Stimulated activated CD8-positive, alpha-beta memory T cell treated with anti-CD3 and anti-CD28 coated beads, Interleukin-12 subunit alpha, Interleukin-12 subunit beta, amount 100 ng/mL, for 1 hour (primary cell): ENCODE measurements at places on chromosomes 16 and 17.
A peak's percentile ranks its signal among the peaks of the same experiment; 100 is the strongest.

DNA sequence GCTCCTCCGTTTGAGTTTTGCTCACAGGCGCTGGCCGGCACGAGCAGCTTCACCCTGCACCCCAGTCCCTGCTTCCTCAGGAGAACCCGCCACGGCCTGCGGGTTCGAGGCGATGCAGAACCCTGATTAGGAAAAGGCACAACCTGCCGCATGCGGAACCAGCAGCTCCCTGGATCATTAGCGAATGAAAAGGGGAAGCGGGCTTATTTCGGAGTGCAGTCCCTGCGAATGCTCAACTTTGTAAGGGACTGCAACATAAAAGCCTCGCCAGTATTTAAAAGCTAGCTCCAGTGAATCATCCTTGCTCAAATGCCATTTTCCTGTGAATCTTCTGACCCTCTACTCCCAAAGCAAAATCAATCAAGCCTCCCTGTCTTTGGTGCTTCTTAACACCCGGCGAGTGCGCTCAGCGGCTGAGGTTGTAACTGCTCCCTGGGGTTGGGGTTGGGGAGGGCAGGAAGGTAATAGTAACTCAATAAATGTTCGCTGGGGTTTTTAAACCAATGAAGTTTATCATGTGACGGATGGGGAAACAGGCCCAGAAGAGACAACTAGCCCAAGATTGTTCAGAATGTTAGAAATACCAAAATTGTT, 678 bp upstream of the AKAP10 start:
- no peak for DNase-seq

- DNase-seq, result no peak
These were observed 7.5 kb downstream of the ZNHIT3 start for GRCh38 chr17:36493956-36494355.

GRCh38 chr17:34408439-34408838, 45.4 kb upstream of the CCL1 start:
- DNase-seq, result no peak

DNA sequence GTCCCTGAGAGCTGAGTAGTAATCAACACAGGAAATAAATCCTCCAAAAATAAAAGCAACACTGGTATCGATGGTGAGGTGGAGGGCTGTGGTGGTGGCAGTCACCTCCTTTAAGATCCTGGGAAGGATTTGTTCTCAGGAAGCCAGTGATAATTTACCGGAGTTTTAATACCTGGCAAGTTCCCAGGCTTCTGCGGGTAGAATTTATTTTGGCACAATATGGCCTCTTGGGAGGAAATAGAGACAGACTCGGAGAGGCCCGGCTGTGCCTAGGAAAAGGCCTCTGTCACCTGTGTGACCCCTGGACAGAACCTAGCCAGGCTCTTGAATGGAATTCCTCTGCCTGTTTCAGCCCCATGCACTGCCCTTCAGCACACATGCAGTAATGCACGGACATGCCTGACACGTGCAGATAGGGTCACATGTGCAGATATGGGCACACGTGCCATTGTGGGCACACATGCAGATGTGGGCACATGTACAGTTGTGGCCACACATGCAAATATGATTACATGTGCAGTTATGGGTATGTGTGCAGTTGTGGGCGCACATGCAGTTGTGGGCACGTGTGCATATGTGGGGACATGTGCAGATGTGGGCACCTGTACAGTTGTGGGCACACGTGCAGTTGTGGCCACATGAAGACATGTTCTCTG, 33.5 kb downstream of the MGAT5B start:
- no peak for DNase-seq

DNA sequence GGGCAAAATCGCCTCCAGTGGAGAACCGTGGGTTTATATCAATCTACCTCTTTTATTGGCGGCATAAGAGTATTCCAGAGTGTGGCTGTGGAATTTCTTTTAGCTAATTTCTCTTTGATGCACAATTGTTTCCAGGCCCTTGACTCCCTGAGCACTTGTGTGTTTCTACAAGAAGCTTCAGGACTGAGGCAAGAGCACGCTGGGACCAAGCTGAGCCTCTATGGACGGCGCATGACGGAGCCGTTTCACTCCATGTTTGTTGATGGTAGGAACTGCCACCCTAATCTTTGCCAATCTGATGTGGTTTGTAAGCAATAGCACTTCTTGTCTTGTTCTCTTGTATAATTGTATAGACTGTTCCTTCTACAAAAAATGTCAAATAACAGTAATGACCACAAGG, 11.2 kb upstream of the ANKRD40CL start:
- no peak for DNase-seq

DNA sequence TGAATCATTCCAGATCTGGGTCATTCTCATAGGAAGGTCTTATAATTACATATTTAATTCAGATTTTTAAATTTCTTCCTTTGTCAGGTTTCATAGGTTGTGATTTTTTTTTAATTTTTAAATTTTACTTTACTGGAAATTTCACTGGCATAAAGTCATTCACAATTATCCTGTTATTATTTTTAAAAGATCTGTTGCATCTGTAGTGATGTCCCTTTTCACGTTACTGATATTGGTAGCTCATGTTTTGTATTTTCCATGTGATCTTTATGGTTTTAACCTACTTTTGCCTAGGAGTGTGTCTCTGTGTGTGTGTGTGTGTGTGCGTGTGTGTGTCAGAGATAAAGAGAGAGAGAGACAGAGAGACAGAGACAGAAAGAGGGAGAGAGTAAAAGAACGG, 216.6 kb upstream of the KCNJ16 start:
- DNase-seq, result no peak

GRCh38 chr16:87435372-87436224, 43.5 kb downstream of the MAP1LC3B start:
- no peak for DNase-seq

GRCh38 chr17:27532269-27533263, 76.3 kb downstream of the KSR1 start:
- DNase-seq, result no peak

GRCh38 chr17:58120195-58120822, 27.9 kb upstream of the OR4D1 start:
- DNase-seq, result peak; percentile 13
